ENCODE measurements at places on chromosomes 12 and 14.

DNA sequence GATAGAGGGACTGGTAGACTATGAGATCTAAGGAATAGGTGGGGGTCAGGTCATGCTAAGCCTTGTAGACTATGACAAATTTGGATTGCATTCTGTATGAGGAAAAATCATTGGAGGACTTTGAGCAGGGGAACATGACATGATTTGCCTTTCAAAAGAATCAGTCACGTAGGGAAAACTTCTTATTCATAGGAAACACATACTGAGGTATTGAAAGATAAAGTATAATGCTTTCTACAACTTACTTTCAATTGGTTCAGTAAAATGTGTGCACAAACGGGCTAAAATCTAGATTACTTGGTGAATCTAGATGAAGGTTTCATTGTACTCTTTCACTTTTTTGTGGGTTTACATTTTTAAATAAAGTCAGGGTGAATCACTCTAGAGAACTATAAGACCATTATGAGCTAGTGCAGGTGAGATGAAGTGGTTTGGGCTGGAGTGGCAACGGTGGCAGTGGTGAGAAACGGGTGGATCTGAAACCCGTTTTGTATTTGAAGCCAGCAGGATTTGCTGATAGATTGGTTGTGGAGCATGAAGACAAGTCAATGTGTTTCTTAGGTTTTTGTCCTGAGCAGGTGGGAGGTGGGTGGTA is 6.7 kb downstream of the BBS10 start:
- no peak for DNase-seq

DNA sequence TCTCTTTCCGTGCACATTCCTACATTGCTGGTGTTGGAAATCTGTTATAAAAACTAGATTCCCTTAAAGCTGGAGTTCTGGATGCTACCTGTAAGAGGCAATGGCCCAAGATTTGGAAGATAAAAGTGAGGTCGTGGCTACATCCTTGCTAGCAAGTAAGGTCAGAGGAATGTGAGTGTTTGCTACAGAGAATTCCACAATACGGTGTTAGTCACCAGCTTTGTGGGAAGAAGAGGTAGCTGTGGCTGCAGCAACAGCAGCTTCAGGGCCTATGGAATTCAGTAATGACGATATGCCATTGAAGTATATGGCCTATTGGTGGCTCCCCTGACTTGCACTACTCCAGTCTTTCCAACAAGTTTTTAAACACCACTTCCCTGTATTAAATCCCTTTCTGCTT is 227.7 kb upstream of the TMEM260 start:
- no peak for DNase-seq

DNA sequence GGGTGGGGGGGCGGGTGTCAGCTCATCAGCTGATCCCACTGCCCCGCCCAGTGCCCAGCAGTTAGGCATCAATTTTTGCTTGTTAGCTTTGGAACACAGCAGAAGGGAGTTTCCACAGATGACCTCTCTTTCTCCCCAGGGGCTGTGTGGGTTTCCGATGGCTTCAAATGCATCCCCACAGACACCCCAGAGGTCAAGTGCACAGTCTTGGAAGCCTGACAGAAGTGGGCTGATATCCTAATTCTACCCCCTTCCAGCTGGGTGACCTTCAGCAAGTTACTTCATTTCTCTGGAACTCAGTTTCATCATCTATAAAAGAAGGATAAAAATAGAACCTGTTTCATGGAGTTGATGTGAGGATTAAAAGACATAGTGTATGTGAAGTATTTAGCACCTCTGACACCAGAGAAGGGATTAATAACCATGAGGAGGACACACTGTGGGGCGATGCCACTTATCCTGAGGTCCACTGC is 22.0 kb downstream of the TTC9 start:
- DNase-seq = no peak

DNA sequence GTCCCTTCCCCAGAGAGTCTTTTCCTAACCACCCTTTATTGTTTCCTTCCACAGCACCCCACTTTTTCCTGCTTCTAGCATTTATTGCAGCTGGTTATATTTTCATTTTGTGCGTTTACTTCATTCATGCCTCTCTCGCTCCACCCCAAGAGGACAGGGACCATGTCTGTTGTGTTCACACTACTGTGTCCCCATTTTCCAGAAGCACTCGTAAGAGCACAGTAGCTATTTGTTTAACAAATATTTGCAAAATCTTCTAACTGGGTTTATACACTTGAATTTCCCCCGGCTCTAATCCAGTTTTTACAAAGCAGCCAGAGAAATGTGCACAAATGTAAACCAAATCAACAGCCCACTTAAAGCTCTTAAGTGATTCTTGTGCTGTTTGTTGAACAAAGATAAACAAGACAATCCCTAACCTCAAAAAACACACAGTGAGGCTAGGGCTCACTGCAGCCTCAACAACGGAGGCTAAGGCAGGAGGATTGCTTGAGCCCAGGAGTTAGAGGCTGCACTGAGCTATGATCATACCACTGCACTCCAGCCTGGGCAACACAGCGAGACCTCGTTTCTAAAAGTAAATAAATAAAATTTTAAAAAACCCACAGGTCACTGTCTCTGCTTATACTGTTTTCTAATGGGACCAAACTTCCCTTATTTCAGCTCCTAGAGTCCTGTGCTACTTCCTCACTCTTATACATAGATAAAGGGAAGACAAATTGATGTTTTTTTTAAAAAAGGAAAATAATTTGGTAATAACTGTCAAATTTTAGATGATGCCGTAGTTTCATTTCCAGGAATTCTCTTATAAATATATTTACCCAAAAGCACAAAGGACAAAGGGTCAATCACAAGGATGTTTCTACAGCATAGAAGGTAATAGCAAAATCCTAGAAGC is 6.6 kb upstream of the ABCD4 start:
- no peak for DNase-seq

GRCh38 chr14:55416866-55417265 is 5.2 kb upstream of the ATG14 start:
- DNase-seq = no peak

GRCh38 chr12:11630046-11630706 is 19.3 kb upstream of the ETV6 start:
- DNase-seq = no peak

GRCh38 chr12:31031951-31032335 is 41.7 kb upstream of the DDX11 start:
- no peak for DNase-seq

GRCh38 chr12:42737398-42737797 is 147.9 kb upstream of the PRICKLE1 start:
- no peak for DNase-seq

GRCh38 chr14:54893151-54893760 is 9.4 kb downstream of the GCH1 start:
- DNase-seq = peak; percentile 54

GRCh38 chr14:92645841-92646478 is 102.5 kb downstream of the LGMN start:
- DNase-seq = no peak

DNA sequence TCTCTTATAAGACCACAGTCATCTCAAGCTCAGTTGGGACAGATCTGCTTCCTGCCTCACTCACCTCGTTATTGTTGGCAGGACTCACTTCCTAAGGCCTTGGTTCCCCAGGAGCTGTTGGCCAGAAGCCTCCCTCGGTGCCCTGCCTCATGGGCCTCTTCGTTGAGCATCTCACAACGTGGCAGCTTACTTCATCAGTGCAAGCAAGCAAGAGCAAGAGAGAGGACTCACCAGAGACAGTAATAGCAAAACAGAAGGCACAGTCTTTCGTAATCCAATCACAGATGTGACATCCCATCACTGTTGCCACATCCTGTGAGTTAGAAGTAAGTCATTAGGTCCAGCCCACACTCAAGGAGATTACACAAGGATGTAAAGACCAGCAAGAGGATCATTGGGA is 5.1 kb upstream of the NUMB start:
- DNase-seq = no peak

DNA sequence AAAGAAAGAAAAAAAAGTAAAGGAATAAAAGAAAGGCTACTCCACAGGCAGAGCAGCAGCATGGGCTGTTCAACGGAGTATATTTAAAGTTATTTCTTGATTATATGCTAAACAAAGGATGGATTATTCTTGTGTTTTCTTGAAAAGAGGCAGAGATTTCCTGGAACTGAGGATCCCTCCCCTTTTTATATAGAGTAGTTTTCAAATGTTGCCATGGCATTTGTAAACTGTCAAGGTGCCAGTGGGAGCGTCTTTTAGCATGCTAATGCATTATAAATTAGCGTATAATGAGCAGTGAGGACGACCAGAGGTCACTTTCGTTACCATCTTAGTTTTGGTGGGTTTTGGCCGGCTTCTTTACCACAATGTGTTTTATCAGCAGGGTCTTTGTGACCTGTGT is 383.0 kb downstream of the PCNX1 start:
- no peak for DNase-seq

DNA sequence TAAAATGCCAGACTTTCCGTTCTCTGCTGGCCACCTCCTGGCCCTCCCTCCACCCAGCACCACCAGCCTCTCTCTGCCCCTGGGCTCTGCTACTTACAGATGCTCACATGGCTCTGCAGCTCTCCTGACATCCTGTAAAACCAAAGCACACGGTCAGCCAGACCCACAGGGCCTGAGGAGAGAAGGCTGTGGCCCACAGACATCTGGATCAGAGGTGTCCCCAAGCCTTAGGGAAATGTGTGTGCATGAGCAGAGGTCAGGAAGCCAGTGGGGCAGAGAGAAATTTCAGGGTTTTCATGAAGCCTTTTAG is 11.5 kb downstream of the KRT77 start:
- no peak for DNase-seq

GRCh38 chr12:92424338-92424737 is 278.5 kb upstream of the PLEKHG7 start:
- DNase-seq = no peak

DNA sequence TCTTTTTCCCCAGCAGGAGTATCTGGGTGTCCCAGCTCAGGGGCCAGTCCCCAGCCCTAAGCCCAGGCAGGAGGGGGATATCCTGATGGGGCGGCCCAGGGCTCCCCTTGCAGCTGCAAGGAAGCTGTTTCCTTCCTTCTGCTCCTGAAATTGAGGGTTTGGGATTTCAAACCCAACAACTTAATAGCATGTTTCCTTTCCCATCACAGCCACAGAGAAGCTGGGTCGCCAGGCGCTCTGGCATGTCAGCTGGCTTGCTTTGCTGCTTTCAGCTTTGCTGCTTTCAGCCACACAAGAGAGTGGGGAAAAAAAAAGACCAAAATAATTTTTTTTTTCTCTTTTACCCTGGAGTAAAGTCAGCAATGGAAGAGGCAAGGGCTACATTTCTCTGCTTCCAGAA is 30.0 kb downstream of the HVCN1 start:
- no peak for DNase-seq

DNA sequence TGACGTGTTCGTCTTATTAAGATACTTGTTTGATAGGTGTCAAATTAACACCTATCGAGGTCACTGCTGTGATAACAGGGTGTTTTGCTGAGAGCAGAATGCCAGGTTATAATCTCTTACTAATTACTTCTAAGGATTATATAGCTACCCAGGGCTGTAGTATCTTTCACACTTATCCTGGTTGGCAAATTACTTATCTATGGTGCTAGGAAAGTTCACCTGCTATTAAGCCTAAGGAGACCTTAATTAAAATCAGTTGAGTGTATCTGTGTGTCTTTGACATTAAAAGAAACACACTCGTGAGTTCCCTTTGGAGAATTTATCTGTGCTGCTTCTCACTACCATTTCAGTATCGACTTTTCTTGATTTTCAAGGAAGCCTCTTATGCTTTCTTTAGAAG is 301.6 kb upstream of the SLC16A7 start:
- DNase-seq = no peak

DNA sequence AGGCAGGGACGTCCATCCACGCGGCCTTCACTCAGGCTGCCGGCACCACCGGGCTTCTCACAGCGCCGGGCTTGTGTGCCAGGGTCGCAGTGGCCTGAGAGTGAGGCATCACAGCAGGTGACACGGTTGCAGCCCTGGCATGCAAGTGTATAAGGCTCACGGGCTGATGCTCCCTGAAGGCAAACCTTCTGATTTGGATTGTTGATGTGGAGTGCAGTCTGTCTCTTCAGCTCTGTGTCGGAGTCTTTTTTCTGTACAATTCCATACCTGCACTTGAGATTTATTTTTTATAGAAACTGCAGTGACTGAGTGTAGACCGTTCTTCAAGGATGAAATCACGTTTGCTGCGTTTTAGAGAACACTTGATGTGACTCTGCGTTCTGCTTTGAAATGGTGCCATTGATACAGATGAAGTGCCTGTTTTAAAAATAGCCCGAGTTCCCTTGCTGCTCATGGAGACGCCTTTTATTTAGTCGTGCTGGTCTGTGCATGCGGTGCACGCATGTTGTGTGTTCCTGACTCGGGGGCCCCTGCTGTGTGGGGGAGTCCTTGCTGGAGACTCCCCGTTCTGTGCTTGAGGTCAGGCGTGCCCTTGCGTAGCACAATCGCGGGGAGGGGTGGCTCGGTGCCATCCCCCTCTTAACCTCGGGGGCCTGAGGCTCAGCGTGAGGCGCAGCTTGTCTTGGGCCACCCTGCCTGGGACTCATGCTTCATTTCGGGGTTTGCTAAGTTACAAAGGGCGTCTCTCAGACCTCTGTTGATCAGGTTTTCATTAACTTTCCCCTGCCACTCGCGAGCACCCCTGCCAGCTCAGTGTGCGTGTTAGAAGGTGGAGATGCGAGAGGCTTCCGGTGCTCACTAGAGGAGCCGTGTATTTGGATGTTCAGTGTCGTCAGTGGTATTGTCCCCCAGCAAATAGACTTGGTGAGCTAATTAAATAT is 21.6 kb upstream of the AMN start:
- DNase-seq = no peak

DNA sequence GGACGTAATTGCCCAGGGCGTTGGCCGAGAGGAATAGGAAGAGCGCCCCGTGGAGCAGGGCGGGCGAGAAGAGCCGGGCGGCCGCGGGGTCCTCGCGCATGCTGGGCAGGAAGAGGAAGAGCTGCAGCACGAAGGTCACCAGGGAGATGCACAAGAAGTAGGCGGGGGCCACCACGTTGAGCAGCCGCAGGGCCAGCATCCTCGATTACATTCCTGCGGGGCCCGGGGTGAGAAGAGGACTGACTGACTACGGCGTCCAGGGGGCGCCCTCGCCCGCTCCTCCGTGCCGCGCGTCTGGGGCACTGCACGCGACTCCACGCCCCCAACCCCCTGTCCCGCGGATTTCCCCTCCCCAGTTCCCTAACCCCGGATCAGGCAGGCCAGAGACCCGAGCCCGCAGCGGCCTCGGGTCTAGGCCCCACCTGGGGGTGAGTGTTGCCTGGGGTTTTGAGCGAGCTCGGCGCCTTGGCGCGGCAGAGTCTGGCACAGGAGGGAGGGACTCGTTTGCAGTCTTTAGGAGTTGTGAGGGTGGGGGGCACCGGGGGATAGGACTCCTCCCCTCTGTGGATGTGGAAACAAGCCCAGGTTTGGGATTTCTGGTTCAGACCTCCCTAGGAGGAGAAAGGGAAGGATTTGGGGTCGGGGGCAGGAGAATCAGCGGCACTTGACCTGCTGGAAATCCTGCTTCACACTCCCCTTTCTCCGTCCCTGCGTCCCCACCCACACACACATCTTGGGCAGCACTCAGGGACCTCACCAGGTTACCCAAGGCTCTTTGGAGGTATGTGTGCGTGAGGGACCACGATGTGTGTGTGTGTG is 1.8 kb downstream of the ZDHHC22 start:
- no peak for DNase-seq

All from LoVo (cell line).